ENCODE measurements at places on chromosomes 2 and 18. TPM values are rescaled to one million over a fixed set of nuclear protein-coding genes. Genes with fewer than 3 reads are reported as not detected.

The COLEC11 gene
- total RNA-seq: 0.53 TPM

The WIPF1 gene
- total RNA-seq: 24.6 TPM

The SLC8A1 gene
- 0.20 TPM for total RNA-seq

The MYO5B gene
- total RNA-seq: 8.0 TPM

The ITGA4 gene
- total RNA-seq: 1.4 TPM

All from A549 treated with AZD2906 at 1 μM for 4 hours (cell line).